Epithelial cell of proximal tubule (primary cell): ENCODE measurements at places on chromosomes 2 and 18. TPM values are rescaled to one million over a fixed set of nuclear protein-coding genes. Genes with fewer than 3 reads are reported as not detected.

The CD207 gene
- not detected in 2 replicates for total RNA-seq

DNA sequence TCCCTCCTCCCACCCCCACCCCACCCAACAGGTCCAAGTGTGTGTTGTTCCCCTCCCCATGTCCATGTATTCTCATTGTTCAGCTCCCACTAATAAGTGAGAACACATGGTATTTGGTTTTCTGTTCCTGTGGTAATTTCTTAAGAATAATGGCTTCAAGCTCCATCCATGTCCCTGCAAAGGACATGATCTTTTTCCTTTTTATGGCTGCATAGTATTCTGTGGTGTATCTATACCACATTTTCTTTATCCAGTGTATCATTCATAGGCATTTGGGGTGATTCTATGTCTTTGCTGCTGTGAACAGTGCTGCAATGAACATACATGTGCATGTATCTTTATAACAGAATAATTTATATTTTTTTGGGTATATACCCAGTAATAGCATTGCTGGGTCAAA lies 12.3 kb upstream of the ASAP2 start:
- DNase-seq = no peak

The UGT1A8 gene
- total RNA-seq = not detected in 2 replicates

GRCh38 chr2:235864733-235865515 lies 303.3 kb downstream of the GBX2 start:
- no peak for DNase-seq

The TACR1 gene
- not detected in 2 replicates for total RNA-seq

The HNMT gene
- 20.2 and 22.9 TPM in 2 replicates for total RNA-seq

The DLGAP1 gene
- 0.63 TPM in 1 of 2 replicates, not detected in the other for total RNA-seq

- DNase-seq = no peak
Observed at GRCh38 chr2:67604360-67604759, 207.2 kb downstream of the ETAA1 start.

The PROC gene
- total RNA-seq = 0.17 and 0.29 TPM in 2 replicates

DNA sequence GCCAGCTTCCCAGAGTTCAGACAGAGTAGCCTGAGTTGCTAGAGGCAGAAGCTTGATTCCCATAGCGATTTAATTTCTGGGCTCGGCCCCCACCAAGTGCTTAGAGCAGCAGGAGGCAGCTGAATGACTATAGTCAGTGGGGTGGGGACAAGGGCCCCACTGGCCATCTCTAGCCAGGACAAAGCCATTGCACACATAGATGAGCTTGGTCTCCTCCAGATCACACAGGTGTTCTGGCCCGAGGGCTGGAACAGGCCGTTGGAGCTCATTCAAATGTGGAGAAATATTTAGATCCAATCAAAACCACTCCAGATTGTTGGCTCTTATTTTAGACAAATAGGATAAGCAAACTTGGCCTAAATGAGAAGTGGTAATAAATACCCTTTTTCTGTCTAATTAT lies 287.3 kb upstream of the NCKAP5 start:
- DNase-seq = no peak

GRCh38 chr2:85675427-85675826 lies 7.4 kb upstream of the SFTPB start:
- DNase-seq = no peak

GRCh38 chr2:37688771-37689468 lies 17.5 kb upstream of the CDC42EP3 start:
- peak; percentile 78 for DNase-seq

GRCh38 chr2:96233880-96234316 lies 25.3 kb upstream of the STARD7 start:
- no peak for DNase-seq

GRCh38 chr2:99776906-99777646 lies 287.3 kb upstream of the REV1 start:
- no peak for DNase-seq

DNA sequence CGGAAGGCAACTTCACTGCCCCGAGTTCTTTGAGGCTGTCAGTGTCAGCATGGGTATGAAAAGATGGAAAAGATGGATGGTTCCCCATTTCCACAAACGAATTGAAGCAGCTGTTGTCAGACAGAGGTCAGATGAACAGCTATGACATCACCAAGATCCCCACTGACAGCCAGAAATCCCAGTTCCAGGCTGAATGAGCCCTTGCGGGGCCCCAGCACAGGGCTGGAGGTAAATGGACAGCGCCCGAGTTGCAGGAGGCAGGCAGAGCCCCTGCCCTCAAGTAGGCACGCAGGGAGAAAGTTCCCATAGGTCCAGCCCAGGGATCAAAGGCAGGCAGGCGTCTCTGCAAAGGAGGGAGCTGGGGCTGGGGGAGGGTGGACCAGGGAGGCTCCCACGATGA lies 169.5 kb upstream of the AGAP1 start:
- DNase-seq = no peak

DNA sequence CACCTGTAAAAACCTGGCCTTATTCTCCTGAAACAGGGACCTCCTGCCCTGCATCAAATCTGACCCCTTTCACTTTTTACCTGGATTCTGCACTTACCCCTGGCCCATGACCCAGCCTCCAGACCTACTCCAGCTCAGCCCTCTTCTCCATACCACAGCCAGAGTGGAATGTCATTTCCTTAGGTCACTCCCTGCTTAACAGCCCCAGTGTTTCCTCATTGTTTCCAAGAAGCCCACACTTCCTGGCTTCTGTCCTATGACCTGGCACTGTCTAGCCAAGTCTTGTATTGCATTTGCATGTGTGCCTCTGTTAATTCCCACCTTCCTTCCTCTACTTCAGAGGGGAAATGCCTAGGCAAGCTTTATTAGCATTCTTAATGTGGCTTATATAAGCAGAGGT lies 51.4 kb upstream of the TRIB2 start:
- DNase-seq = no peak

DNA sequence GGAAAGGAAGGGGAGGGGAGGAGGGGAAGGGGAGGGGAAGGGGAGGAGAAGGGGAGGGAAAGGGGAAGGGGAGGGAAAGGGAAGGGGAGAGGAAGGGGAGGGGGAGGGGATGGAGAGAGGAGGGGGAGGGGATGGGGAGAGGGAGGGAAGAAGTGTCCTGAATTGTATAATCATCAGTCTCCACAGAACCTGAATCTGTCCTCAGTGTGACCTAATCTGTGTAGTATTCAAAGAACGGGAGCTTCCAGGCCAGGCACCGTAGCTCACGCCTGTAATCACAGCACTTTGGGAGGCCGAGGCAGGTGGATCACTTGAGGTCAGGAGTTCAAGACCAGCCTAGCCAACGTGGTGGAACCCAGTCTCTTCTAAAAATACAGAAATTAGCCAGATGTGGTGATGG lies 41.1 kb upstream of the CCDC150 start:
- DNase-seq = no peak

DNA sequence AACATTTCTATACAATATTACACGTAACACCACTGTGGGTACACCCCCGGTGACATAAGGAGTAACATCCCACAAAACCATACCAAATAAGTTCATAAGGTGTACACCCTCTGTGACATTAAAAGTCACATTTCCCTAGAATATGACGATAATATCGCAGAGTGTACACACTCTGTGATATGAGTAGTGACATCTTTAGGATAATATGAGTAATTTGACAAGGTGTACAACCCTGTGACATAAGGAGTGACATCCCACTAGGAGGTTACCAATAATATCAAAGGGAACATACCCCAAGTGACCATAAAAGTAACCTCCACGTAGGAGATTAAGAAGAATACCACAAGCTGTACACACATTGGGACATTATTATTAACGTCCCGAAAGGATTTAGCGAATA lies 24.0 kb upstream of the TEX261 start:
- no peak for DNase-seq

The ITGB6 gene
- 35.3 and 50.4 TPM in 2 replicates for total RNA-seq

DNA sequence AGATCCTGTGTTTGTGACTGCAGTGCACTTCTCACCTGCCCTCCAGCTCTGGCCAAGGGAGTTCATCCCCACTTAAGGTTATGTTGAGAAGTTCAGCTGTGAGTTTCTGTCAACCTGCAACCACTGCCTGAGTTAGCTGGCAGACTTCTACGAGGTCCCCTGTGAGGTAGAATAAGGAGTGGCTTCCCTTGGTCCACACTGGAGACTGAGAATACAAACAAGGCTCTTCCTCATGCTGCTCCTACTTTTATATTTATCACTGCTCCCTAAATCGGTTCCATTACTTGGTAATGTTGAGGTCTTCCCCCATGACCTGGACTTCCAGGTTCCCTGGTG lies 353.2 kb upstream of the CWC22 start:
- DNase-seq = no peak

DNA sequence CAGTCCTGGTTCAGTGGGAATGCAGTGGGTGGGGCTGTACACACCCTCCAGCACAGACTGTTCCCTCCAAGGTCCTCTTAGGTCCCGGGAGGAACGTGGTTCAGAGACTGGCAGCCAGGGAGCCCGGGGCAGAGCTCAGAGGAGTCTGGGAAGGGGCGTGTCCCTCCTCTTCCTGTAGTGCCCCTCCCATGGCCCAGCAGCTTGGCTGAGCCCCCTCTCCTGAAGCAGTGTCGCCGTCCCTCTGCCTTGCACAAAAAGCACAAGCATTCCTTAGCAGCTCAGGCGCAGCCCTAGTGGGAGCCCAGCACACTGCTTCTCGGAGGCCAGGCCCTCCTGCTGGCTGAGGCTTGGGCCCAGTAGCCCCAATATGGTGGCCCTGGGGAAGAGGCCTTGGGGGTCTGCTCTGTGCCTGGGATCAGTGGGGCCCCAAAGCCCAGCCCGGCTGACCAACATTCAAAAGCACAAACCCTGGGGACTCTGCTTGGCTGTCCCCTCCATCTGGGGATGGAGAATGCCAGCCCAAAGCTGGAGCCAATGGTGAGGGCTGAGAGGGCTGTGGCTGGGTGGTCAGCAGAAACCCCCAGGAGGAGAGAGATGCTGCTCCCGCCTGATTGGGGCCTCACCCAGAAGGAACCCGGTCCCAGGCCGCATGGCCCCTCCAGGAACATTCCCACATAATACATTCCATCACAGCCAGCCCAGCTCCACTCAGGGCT lies 17.5 kb upstream of the FAHD2A start:
- no peak for DNase-seq

DNA sequence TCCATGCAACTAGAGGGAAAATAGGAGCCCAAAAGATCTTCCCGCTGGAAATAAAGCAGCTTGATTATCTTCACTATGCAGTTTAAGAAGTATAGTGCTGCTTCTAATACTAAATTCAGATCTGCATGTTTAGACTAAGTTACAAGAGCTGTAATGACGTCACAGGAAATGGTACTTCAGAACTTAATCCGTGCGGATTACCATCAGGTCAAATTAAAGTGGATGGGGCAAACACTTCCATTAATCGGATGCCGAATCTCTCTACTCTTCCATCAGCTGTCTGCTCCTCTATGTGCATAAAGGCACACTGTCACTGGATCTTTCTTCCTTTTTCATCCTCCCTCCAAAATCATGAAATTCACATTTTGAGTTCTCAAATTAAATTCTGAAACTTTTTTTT lies 52.6 kb downstream of the TRAPPC12 start:
- no peak for DNase-seq

- DNase-seq = peak; percentile 43
Observed at GRCh38 chr2:161208527-161209139, 48.4 kb downstream of the TANK start.
